CD8-positive, alpha-beta memory T cell (primary cell): ENCODE measurements at places on chromosomes 3 and 15. TPM values are rescaled to one million over a fixed set of nuclear protein-coding genes. Genes with fewer than 3 reads are reported as not detected.

- no peak for DNase-seq
Measured at GRCh38 chr3:61808526-61808925, 247.2 kb downstream of the PTPRG start.

GRCh38 chr3:176430244-176431037 is 766.8 kb downstream of the TBL1XR1 start:
- no peak for DNase-seq

HIGD2B gene
- 0.27 TPM for total RNA-seq

GRCh38 chr3:18249126-18249525 is 176.0 kb downstream of the SATB1 start:
- no peak for DNase-seq

- peak; percentile 57 for DNase-seq
Measured at GRCh38 chr15:94287794-94288246, 56.5 kb downstream of the MCTP2 start.

GRCh38 chr15:81959196-81959595 is 86.6 kb downstream of the MEX3B start:
- no peak for DNase-seq

PSMD2 gene
- 334 TPM for total RNA-seq

GOLGA6B gene
- not detected for total RNA-seq

DNA sequence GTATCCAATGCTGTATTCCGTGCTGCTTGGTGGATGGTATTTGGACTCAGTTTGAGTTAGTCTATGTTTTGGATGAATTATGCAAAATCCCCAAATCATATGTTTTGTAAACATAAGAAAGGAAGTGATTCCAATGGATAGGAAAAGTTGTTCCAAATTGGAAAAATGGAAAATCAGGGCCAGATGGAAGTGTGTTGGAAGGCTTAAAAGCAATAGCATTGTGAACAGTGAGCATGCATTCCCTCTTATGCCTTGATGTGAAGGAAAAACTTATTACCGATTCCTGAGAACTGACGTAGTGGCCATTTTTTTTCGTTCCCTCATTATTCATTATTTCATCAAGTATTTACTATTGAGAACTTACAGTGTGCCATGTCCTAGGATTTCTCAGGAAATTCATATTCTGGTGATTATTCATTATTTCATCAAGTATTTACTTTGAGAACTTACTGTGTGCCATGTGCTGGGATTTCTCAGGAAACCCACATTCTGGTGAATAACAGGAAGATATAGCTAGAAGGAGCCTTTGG is 144.1 kb upstream of the TPRG1 start:
- no peak for DNase-seq

- DNase-seq: no peak
Measured at GRCh38 chr3:102179326-102180177, 255.3 kb upstream of the ZPLD1 start.

NR2E3 gene
- total RNA-seq: not detected

SPINK8 gene
- not detected for total RNA-seq
